Eye (tissue), 1 donor: ENCODE measurements at places on chromosomes 16 and 17.

DNA sequence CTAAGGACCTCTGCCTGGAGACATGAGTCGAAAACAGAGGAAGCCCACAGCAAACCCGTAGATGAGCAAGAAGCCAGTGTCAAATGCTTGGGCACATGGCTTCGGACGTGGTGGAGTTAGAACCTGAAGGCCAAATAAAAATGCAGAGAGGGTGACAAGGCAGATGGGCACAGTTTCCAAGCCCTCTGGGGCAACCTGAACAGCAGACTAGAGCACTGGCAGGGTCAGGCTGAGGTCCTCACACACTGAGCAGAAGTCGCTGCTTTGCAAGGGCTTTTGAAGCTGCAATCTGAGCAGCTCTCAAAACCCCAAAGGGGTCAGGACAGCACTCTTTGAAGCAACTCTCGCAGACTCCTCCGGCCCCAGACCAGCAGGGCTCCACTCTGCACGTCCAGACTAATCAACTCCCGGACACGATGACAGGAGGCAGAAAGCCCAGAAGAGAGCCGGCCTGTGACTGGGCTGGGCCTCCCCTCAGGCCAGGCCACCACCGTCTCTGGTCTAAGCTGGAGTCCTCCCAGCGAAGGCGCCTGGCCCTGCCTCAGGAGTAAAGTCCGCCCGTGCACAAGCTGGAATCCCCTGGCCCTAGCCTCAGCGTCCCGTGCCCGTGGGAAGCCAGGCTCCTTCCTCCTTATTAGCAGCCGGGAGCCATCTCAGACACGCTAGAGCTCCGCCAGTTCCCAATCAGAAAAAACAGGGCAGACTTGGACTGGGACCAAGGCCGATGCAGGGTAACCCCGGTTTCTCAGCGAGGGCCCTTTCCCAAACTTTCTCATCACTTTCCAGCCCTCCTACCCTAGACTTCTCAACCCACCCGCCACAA lies 924 bp downstream of the SMARCD2 start:
- DNase-seq, result peak; percentile 87

DNA sequence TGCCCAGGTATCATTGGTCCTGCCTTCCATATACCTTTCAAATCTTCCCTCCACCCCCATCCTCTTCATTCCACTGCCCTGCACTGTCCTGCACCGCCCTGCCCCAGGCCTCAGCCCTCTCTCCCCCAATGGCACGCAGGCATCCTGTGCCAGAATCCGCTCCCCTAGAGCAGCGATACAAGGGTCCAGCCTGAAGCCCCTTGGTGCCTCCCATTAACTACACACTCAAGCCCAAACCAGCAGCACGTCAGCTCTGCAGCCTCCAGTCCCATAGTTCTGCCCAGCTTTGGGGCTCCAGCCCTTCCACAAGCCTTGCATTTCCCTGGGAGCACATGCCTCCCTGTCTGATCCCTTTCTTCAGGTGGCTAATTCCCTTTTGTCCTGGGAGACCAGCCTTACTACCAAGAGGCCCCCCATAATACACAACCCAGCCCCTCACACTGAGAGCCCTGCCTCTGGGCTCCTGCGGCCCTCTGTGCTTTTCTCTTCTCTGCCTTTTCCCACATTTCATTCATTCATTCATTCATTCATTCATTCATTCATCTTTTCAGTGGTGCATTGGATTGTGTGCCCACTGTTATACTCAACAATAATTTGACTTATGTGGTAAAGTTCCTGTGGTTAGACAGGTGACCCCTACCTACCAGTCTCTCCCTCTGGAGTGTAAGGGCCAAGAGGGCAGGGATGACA lies 26.8 kb upstream of the DLX3 start:
- DNase-seq, result no peak

DNA sequence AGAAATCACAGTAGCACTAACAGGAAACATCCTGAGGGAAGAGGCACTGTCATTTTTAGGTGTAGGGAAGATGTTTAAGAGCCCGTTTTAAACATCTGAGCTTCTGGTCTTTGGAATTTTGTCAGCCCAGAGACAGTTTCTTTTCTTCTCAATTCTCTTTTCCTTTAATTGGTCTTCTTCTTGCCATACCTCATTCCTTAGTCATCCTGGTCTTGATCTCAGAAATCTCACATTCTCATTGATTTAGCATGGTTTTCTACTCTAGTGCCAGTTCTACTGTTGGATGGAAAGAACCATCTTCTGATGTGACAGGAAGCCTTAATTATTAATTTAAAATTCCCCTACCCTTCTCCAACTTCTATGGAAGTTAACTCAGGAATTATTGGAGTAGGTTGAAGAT lies 25.4 kb downstream of the BMERB1 start:
- no peak for DNase-seq

DNA sequence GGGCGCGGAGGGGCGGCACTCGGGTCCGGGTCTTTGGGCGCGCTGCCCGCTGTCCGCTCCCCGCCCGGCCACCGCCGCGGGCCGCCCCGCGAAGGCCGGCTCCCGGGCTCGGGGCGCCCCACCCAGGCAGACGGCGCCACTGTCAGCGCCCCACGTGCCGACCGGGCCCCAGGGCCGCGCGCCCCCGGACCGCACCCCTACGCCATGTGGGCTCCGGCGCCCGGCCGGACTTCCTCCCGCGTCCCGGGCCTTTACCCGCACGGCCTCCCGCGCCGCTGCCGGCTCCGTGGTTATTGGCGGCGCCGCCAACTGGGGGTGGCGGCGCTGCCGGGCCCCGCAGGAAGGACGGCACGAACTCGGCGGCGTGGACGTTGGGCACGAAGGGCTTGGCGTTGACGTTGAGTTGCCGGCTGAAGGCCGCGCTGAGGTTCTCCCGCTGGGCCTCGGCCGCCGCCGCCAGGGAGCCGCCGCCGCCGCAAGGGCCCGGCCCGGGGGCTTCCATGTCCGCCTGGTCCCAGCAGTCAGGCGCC lies 577 bp downstream of the GSPT1 start:
- peak; percentile 71 for DNase-seq

DNA sequence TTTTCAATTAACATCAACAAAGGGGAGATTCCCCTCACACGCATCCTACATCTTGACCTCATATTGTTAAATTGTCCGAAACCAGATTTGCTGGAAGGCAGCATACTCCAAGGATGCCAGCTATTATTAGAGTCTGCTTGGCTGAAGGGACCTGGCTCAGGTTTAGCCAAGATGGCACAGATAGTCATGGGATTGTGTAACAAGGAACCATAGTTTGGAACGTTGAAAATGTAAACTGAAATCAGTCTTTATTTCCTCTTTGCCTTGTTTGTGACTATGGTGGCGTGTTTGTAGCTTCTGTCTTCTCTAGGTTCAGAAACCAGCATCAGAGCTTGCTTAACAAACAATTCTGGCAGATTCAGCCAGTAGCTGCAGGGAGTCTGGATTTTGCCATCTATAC lies 5.9 kb downstream of the ARSG start:
- no peak for DNase-seq
